ENCODE measurements at places on chromosomes 5 and 9.

DNA sequence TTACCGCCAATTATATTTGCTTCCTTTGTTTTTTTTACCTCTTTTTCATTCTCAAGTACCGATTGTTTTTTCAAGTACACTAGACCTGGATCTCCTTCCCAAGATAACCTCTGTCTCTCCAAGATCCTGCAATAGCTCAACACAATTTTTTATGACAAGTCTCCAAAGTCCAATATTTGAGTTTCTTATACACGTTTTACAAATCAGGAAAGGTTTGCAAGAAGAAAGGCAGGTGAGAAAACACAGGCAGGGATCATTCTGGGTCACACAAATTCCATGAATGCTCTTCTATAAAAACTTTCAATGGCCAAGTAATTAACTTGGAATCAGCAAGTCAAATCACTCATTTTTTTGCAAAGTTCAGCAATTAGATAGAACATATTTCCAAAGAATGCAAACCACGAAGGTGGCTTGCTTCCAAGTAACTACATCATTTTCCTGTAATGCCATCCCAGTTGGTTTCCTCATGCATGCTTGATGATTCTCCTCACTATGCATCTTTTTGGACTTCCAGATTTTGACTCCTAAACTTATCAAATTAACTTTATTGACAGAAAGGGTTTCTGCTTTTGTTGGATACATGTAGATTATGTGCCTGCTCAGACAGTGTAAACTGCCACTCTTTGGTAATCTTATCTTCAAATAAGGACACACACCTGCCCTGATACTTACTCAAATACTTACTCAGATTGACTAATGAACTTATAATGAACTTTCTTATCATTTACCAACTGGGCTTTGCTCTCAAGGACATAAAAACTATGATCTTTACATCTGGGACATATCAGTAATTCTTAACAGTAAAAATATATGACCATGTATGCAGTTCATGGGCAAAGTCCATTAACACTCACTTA, 24.7 kb upstream of the IFNE start:
- no peak overlapping the region for H3K27ac ChIP-seq
- DNase-seq, result no peak
- no peak overlapping the region for H3K4me3 ChIP-seq
- peaks cover 3% of the 10 kb centered on the region for H3K4me1 ChIP-seq
- H3K36me3 ChIP-seq, result no peaks in the 10 kb centered on the region

GRCh38 chr5:137833463-137833862, 34.2 kb upstream of the MYOT start:
- no peak overlapping the region for H3K27ac ChIP-seq
- no peak overlapping the region for H3K4me3 ChIP-seq
- DNase-seq, result no peak
- no peaks in the 10 kb centered on the region for H3K36me3 ChIP-seq
- H3K27me3 ChIP-seq, result peaks cover 4% of the 10 kb centered on the region

DNA sequence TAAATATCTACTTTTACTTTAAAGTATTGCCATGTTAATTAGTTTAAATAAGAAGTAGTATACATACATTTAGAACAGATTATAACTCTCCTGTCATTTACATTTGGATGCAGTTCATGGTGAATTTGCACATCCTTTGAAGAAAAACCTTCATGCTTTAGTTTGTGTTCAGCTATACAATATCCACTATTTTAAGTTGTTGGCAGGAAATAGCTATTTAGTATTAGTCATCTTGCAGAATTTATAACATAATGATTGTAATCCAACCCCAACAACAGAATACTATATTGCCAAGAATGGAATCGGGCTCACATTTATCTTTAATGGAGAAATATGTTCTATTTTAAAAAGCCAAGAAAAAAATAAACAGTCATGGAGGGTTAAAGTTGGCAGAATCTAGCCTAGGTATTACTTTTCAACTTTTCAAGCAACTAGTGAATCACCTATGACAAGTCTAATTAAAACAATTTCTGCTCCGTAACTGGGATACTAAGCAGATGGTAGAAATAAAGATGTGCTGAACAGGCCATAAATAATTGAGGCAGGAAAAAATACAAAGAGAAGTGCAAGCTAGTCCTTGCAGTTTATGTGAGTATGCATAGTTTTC, 1170.6 kb upstream of the NUDT12 start:
- no peaks in the 10 kb centered on the region for H3K36me3 ChIP-seq
- no peak overlapping the region for H3K4me3 ChIP-seq
- no peak for DNase-seq

- no peak for DNase-seq
- peaks cover 3% of the 10 kb centered on the region for H3K27me3 ChIP-seq
- H3K4me3 ChIP-seq, result no peak overlapping the region
- H3K4me1 ChIP-seq, result no peaks in the 10 kb centered on the region
- H3K27ac ChIP-seq, result no peak overlapping the region
- no peaks in the 10 kb centered on the region for H3K36me3 ChIP-seq
Measured at GRCh38 chr9:33186457-33187168, 19.5 kb upstream of the B4GALT1 start.

GRCh38 chr9:5510360-5510931, at the start of gene PDCD1LG2:
TSS of gene PDCD1LG2 (plus strand) at chr9:5510531. CDS start at chr9:5522547, 12,016 bp downstream.
- H3K27me3 ChIP-seq, result no peaks in the 10 kb centered on the region
- peaks cover 8% of the 10 kb centered on the region for H3K36me3 ChIP-seq
- DNase-seq, result peak; percentile 27
- peak within 1 kb of the TSS; percentile 94 for H3K27ac ChIP-seq

- no peaks in the 10 kb centered on the region for H3K4me1 ChIP-seq
- H3K27me3 ChIP-seq, result no peaks in the 10 kb centered on the region
- no peak overlapping the region for H3K4me3 ChIP-seq
- DNase-seq, result no peak
Measured at GRCh38 chr5:119945691-119946090, 316.3 kb downstream of the FAM170A start.

DNA sequence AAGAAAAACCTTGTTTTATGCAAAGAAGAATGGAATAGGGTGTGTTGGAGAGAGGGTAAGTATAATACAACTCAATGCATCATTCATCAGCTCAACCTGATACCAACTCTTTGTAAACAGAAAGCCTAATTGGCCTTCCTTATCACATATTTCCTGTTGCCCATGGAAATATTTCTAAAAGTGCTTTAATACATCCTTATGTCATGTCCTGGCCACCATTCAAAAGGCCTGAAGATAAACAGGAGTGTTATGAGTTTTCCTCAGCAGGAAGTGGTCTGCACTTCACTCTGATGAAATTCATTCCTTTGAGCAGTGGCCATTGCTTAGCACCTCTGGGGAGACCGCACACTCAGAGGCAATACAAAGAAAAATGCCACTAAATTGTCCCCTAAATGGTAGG, 511.2 kb downstream of the SEMA5A start:
- H3K27me3 ChIP-seq, result no peaks in the 10 kb centered on the region
- H3K4me1 ChIP-seq, result no peaks in the 10 kb centered on the region
- H3K36me3 ChIP-seq, result no peaks in the 10 kb centered on the region
- no peak overlapping the region for H3K4me3 ChIP-seq
- no peak for DNase-seq
- no peak overlapping the region for H3K27ac ChIP-seq

- H3K27ac ChIP-seq, result no peak overlapping the region
- peaks cover 9% of the 10 kb centered on the region for H3K27me3 ChIP-seq
- no peak for DNase-seq
Measured at GRCh38 chr5:145983446-145983845, 47.1 kb downstream of the SH3RF2 start.

- peaks cover 3% of the 10 kb centered on the region for H3K36me3 ChIP-seq
- H3K4me1 ChIP-seq, result peaks cover 32% of the 10 kb centered on the region
- no peak overlapping the region for H3K4me3 ChIP-seq
- peaks cover 20% of the 10 kb centered on the region for H3K27me3 ChIP-seq
- no peak for DNase-seq
- no peak overlapping the region for H3K27ac ChIP-seq
Measured at GRCh38 chr5:135304352-135305221, 94.4 kb downstream of the MACROH2A1 start.

GRCh38 chr9:20988671-20989315, 42.6 kb downstream of the HACD4 start:
- no peaks in the 10 kb centered on the region for H3K4me1 ChIP-seq
- H3K27me3 ChIP-seq, result no peaks in the 10 kb centered on the region

DNA sequence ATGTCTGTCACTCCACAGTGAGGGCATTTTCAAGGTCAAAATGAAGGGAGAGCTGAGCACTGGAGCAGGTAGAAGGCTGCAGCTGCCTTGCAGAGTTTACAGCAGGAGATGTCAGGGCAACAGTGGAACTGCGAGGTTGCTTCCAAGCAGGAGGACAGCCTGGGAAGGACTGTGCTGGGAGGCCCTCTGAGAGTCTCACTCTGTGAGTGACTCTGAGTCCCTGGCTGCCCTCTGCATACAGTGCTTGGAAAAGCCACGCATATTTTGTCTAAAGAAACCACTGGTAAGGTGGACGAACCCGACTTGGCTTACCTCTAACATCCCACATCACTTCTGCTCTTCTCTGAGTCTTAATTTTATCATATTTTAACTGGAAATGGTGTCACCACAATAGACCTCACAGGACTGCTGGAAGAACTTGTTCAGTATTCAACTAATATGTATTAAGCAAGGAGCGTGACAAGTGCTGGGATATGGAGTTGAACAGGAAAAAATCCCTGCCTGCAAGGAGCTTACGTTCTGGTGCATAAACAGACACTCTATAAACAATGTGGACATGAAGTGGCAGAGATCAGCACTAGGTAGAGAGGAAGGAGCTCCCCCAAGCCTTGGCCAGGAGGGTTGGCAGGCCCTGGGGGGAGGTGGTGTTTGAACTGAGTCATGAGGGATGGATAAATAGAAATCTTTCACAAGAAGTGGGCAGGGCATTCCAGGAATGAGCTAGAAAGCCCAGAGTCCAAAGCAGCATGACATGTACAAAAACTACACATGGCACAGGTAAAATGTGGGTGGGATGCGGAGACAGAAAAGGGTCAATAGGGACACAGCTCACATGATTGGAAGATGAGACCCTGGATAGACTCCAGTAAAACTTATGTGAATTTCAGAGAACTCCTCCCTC, 64.0 kb upstream of the FOXE1 start:
- no peak overlapping the region for H3K27ac ChIP-seq
- H3K36me3 ChIP-seq, result no peaks in the 10 kb centered on the region
- no peak for DNase-seq
- H3K4me1 ChIP-seq, result no peaks in the 10 kb centered on the region
- peaks cover 9% of the 10 kb centered on the region for H3K27me3 ChIP-seq

DNA sequence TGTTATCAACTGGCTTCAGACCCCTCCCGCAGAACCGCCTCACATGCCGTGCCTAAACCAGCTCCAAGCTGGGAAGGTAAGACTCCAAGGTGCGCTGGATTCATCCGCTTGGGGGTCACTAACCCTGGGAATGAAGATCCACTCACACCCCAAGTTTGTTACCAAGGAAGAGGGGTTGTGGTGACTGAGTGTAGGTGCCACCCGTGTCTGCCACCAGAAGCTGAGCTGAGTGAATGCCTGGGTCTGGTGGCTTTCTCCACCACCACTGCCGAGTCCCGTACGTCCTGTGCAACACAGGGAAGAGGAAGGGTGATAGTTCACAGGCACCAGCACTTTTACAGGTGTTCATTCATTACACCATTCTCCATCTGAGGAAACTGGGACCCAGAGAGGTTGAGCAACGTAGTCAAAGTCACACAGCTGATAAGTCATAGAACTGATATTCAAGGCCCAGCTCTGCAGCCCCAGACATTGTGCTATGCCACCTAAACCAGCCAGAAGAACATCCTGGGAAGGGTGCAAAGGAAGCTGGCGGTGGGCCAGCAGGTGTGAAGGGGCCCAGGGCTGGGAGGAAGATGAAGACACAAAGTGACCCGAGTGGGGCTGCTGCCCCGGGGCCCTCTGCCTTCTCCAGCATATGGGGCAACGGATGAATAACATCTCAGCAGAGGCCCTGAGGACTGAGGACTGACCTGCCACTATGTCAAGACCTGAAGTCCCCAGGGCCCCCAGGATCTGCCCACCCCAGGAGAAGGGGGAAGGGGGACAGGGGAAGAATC, 70.9 kb upstream of the PPP1R26 start:
- no peaks in the 10 kb centered on the region for H3K36me3 ChIP-seq
- no peak overlapping the region for H3K27ac ChIP-seq

GRCh38 chr5:157164521-157164920, 1.5 kb downstream of the GARIN3 start:
- H3K4me1 ChIP-seq, result peaks cover 63% of the 10 kb centered on the region
- peaks cover 11% of the 10 kb centered on the region for H3K36me3 ChIP-seq
- no peak overlapping the region for H3K27ac ChIP-seq
- H3K27me3 ChIP-seq, result no peaks in the 10 kb centered on the region
- H3K4me3 ChIP-seq, result no peak overlapping the region

DNA sequence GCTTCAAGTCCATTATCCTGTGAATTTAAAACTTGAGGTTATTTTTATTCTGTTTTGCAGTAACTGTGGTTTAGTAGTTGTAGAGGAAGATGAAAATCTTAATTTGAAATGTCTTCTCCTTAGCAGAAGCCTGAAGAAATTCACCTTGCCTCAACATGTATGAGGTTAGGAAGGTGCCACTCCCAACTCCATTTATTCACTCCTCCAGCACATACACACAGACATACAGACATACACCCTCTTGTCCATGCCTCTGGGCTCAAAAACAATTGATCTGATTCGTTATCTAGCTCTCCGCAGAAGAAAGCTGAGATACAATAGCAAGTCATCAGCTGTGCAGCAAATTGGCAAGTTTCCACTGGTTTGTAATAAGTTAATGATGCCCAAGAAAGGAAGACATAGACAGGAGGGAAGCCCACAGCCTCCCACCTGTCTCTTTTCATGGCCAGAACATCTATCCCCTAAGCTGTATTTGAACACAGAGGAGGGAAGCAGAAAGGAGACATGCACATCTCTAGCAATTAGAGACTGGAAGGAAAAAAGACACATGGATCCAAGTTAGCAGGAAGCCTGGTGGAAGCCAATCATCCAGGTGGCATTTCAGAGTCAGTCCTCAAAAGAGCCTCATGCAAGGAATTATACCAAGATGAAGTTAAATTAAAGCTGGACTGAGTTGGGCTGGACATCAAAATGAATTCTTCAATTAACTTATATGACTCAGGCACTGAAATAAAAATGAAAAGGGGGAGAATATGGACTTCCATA, 257.9 kb downstream of the ASTN2 start:
- DNase-seq, result no peak
- H3K4me1 ChIP-seq, result no peaks in the 10 kb centered on the region
- no peaks in the 10 kb centered on the region for H3K36me3 ChIP-seq
- H3K27me3 ChIP-seq, result no peaks in the 10 kb centered on the region
- H3K27ac ChIP-seq, result no peak overlapping the region

GRCh38 chr5:43044181-43044914, 4.2 kb upstream of the ANXA2R start:
- DNase-seq, result no peak
- no peak overlapping the region for H3K4me3 ChIP-seq
- no peak overlapping the region for H3K27ac ChIP-seq
- peaks cover 28% of the 10 kb centered on the region for H3K36me3 ChIP-seq
